ENCODE measurements at places on chromosomes 6 and 20. TPM values are rescaled to one million over a fixed set of nuclear protein-coding genes. Genes with fewer than 3 reads are reported as not detected.

Gene MAS1
- not detected for total RNA-seq

Gene METTL24
- 1.2 TPM for total RNA-seq

Gene DOK5
- total RNA-seq = not detected

Gene RFX6
- not detected for total RNA-seq

Gene BTNL2
- not detected for total RNA-seq

Gene GJA10
- total RNA-seq = not detected

Gene FHL5
- not detected for total RNA-seq

Gene MAP7
- 0.16 TPM for total RNA-seq

Gene ZNF341
- total RNA-seq = 6.8 TPM

Gene PRND
- total RNA-seq = not detected

Gene ADTRP
- 5.0 TPM for total RNA-seq

Gene VNN1
- not detected for total RNA-seq

Gene NKAIN4
- not detected for total RNA-seq

Gene SRMS
- not detected for total RNA-seq

Gene OPRM1
- not detected for total RNA-seq

Gene RNF144B
- 4.6 TPM for total RNA-seq

Gene PRR18
- not detected for total RNA-seq

Gene PTK6
- 0.16 TPM for total RNA-seq

Gene FAM110A
- 20.3 TPM for total RNA-seq

Gene CD24
- 4.4 TPM for total RNA-seq

Gene SIRT5
- total RNA-seq = 23.0 TPM

Gene ISM1
- 0.23 TPM for total RNA-seq

Gene NR2E1
- not detected for total RNA-seq

Gene ZKSCAN8
- 45.0 TPM for total RNA-seq

Gene CTCFL
- total RNA-seq = not detected

Gene SLC17A1
- not detected for total RNA-seq

Gene KHDC1L
- not detected for total RNA-seq

Gene AVP
- total RNA-seq = not detected

Data from naive thymus-derived CD8-positive, alpha-beta T cell (primary cell).